ENCODE measurements at places on chromosomes 3 and 15. TPM values are rescaled to one million over a fixed set of nuclear protein-coding genes. Genes with fewer than 3 reads are reported as not detected.

DNA sequence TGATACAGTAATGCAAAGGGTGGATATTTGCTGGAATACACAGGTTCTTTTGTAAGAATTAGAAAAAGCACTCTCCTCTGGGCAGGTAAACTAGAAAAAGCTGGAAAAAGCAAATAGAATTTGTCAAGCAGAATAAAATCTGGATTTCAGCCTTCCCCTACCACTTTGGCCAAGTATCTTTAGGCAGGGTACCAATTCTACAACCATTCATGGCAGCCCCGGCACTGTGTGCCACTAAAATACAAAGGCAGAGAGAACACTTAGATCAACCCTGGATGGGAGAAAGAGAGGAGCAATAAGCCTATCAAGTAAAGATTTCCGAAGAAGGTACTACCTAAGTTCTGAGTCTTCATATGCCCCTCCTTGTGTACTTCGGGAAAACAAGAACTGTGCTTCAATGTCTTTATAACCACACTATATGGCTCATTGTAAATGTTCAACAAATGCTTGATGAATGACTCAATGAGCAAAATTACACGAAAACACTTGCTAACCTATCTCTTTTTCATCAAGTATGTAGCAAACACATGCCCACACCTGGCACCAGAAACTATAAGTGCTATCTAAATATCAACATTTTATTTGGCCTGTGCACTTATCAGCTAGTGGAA is 20.8 kb downstream of the STAG1 start:
- DNase-seq = no peak

DNA sequence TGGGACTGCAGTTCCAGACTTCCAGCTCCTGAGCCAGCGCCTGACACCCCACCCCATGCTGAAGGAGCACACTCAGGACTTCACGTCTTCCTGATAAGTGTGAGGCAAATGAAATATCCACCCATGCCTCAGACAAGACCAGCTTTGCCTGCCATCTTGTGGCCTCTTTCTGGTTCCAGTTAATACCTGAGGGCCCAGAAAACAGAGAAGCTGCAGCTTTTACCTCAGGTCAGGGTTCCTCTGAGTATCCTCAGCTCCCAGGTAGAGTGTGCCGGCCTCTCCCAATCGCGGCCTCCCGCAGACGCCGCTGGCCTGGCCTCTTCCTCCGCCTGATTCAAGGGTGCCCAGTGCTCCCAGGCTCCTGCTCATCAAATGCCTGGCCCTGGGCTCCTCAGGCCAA is 5.1 kb upstream of the KLHL6 start:
- DNase-seq = no peak

GRCh38 chr3:17740721-17741141 is 1.7 kb downstream of the TBC1D5 start:
- DNase-seq = no peak

- no peak for DNase-seq
Observed at GRCh38 chr15:47300596-47300995, 416.7 kb upstream of the SEMA6D start.

DNA sequence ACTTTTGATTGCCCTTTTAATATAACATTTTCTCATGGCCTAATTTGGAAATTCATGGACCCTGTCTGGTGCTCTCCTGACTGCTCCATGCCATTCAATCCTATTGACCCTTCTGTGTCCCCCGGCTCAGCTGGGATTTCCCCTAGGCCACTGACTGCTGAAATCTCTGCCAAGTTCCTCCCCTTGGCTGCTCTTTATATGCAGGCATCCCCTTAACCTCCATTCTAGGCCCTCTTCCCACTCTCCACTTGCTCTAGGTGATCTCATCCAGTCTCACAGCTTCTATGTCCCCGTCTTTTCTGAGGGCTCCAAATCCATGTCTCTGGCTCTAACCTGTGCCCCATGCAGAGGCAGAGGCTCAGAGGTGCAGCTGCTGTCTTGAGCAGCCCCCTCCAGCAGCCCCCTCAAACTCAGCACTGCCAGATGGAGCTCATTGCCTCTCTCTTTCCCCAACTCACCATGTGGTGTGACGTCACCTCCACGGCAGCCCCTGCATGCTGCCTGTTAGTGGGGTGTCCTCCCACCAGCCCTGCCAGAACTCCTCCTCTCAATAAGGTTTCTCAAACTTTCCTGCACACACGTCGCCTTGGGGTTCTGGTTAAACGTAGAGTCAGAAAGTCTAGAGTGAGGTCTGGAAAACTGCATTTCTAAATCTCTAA is 6.6 kb downstream of the FSD2 start:
- no peak for DNase-seq

UPK1B gene
- polyA plus RNA-seq = 0.26 TPM

ARRDC4 gene
- 25.9 TPM for polyA plus RNA-seq

APOD gene
- 9.1 TPM for polyA plus RNA-seq

RNU5B-1 gene
- polyA plus RNA-seq = not detected
